ENCODE measurements at places on chromosomes 6 and 20.

DNA sequence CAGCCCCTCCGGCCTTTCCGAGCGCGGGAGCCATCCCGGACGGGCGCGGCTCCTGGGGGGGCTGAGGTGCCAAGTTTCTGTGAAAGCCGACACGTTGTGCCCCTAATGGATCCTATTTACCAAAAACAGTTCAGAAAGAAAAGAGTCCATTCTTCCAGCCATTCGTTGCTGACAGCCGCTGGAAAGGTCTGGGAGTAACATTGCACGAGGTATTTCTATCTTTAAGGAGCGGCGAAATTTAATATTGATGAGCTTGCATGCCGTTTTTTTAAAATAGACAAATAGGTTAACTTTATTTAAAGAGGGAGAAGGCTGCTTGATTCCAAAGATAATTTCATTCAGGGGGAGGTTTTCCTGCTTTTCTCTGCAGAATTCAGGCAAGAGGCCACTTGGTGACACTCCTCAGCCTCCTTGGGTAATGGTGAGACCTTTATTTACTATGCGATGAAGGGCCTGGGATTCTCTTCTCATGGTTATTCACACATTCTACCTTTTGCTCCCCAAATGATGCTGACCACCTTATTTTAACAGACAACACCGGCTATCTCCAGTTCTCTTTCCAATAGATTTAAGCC lies 988 bp downstream of the TIAM2 start:
- no peak for DNase-seq

- DNase-seq: no peak
Observed at GRCh38 chr20:12311094-12311865, 393.6 kb downstream of the BTBD3 start.

DNA sequence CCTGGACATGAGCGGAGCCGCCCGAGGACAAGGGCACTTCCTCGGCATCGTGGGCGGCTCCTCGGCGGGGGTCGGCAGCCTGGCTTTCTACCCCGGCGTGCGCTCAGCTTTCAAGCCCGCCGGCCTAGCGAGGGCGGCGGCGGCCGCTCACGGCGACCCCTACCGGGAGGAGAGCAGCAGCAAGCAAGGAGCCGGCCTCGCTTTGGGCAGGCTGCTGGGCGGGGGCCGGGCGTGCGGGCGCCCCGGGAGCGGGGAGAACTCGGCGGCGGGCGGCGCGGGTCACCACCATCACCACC lies 6.7 kb downstream of the PRDM13 start:
- no peak for DNase-seq

DNA sequence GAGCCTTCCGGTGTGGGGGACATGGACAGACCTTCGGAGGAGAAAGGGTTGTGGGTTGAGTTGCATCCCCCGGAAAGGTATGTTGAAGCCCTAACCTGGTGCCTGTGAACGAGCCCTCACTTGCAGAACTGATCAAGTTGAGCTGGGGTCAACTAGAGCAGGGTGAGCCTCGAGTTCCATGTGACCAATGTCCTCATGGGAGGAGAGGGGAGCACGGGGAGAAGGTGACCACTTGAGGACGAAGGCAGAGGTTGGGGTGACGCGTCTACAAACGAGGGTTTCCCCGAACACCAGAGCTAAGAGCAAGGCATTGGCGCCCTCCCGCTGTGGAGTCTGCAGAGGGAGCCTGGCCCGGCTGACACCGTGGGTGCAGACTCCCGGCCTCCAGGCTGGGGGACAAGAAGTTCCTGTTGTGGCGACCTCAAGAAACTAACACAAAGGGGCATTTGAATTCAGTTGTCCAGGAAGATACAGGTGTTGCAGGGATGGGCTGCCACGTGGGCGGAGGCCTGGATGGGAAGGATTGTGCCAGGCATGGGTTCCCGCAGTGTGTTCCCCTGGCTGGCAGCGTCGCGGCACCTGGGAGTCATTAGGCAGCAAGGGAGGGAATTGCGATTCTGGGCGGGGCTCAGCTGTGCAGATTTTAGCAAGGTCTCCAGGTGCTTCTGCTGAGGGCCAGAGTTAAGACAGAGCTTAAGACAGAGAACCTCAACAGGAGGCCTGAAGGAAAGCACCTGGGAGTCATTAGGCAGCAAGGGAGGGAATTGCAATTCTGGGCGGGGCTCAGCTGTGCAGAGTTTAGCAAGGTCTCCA lies 20.4 kb upstream of the UNC93A start:
- DNase-seq: no peak

- DNase-seq: no peak
Observed at GRCh38 chr6:54234539-54234938, 73.7 kb upstream of the TINAG start.

DNA sequence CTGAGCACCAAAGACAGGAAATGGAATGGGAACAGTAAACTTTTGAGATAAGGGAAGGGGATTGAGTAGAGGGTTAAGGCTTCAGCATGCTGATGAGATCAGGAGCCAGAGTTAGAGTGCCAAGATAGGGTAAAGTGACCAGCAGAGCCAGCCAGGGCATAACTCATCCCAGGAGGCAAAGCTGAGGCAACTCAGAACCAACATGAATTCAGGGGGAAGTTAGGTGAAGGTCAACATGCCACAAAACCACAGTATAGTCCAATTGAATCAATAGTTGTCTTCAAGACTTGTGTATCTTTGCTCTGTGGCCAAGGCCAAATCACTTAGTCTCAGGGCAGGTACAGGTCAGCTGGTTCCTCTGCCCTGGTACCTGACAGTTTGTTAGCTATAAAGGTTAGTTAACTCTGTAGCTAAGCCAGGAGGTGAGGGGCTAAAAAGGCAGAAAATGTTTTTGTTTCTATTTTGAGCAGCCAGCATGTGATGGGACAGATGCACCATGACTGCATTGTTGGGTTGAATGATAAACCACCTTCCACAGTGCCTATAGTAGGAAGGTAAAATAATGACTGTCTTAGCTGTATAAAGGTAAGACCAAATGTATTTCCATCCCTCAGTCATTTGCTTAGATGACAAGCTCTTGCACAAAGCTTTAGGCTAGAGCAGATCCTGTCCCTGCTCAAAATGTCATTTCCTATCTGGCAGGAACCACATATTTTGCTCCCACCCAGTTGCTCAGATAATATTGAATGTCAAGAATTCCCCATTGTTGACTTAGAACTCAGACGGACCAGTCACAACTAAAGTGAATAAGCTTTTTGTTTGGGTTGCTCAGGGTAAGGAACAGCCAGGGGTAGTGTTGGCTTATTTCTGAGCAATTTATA lies 15.8 kb downstream of the RNF8 start:
- no peak for DNase-seq

DNA sequence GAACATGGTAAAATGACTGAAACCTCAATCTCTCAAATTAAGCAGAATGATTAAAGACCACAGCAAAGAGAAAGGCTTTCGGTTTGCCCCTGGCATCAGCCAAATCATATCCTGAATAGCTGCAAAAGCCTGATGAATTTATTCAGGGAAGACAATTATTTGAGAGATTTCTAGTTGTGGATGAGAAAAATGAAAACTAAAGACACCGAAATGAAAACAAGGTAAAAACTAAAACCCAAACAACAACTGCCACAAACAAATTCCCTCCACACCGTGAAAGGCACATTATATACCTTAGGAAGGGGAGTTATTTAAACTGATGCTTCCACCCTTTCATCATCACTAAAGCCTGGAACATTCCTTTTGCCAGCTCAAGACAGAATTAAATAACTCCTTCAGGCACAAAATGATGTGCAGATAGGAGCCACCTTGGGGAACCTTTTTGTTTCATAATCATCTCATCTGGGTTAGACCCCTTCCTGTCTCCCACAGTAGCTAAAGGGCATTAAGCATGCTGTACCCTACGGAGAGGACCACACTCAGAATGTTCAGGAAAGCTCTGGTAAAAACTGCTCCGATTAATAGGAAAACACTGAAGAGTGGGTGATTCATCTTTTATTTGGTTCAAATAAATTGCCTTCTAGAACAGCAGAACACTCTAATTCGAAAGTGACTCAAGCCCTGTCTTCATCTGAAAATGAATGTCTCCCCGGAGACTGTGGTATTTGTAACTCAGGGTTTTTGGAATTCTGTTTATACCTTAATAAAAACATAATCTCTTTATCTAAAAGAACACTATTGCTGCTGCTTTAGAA lies 9.1 kb upstream of the ANKRD60 start:
- no peak for DNase-seq
